Fibroblast of the aortic adventitia (primary cell): ENCODE measurements at places on chromosomes 16 and 17. TPM values are rescaled to one million over a fixed set of nuclear protein-coding genes. Genes with fewer than 3 reads are reported as not detected.

TRPV3 gene
- 1.5 and 1.9 TPM in 2 replicates for total RNA-seq

KRT28 gene
- not detected in 2 replicates for total RNA-seq

ABR gene
- total RNA-seq, result 76.8 and 83.1 TPM in 2 replicates

RNF167 gene
- total RNA-seq, result 17.2 and 26.4 TPM in 2 replicates

SLC6A4 gene
- 0.41 and 23.8 TPM in 2 replicates for total RNA-seq

CRYBA1 gene
- total RNA-seq, result not detected in 2 replicates

PHLPP2 gene
- total RNA-seq, result 7.8 and 9.8 TPM in 2 replicates

CORO1A gene
- total RNA-seq, result 1.9 and 2.8 TPM in 2 replicates

TK1 gene
- total RNA-seq, result 4.3 and 75.9 TPM in 2 replicates

SMIM5 gene
- not detected in 2 replicates for total RNA-seq

SCGB1C2 gene
- total RNA-seq, result not detected in 2 replicates

TNP2 gene
- not detected in 2 replicates for total RNA-seq

TNK1 gene
- under 0.01 TPM in 1 of 2 replicates, not detected in the other for total RNA-seq

GPR139 gene
- total RNA-seq, result not detected in 2 replicates

STX8 gene
- 59.3 and 77.5 TPM in 2 replicates for total RNA-seq

C16orf96 gene
- under 0.01 TPM in 1 of 2 replicates, not detected in the other for total RNA-seq

COG1 gene
- 9.1 and 28.1 TPM in 2 replicates for total RNA-seq

PRR35 gene
- total RNA-seq, result not detected in 2 replicates
